Neural cell (in vitro differentiated cells): ENCODE measurements at places on chromosomes 4 and X. TPM values are rescaled to one million over a fixed set of nuclear protein-coding genes. Genes with fewer than 3 reads are reported as not detected.

Gene GAGE12H
- not detected in 2 replicates for polyA plus RNA-seq

Gene ARMCX2
- polyA plus RNA-seq: 49.3 and 57.2 TPM in 2 replicates

Gene FGFBP1
- not detected in 2 replicates for polyA plus RNA-seq

Gene SPP1
- 0.35 and 0.52 TPM in 2 replicates for polyA plus RNA-seq

Gene MSX1
- polyA plus RNA-seq: 1.7 and 2.8 TPM in 2 replicates

Gene KLHL34
- polyA plus RNA-seq: not detected in 2 replicates
